ENCODE measurements at places on chromosomes 3 and 15.
A peak's percentile ranks its signal among the peaks of the same experiment; 100 is the strongest.

DNA sequence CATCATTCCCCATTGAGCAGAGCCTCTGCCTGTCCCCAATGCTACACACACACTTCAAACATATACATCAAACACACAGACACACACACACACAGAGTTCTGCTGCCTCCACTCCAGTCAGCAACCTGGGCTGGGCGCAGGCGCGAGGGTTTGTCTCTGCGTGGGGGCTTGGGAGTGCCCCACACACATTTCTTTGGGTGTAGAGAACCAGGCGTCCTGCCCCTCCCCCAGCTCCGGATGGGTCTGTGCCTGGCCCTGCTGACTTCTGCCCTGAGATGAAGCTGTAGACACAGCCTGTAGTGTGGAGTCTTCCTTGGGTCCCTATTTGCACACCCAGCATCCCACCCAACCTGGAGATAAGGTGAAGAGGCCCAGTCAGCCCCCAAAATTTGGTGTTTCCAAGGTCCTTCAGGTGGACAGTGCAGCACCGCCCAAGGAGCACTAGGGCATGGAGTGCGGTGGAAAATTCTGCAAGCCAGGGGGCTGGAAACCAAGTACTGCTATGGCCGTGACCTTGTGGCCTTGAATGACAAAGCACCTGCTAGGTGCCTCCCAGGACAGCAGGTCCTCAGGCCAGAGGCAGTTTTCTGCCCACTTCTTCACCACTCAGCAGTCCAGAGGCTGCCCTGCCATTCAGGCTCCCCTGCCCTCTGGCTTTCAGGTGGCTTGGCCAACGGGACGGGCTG lies 26.8 kb downstream of the FBXW12 start:
- DNase-seq = no peak

GRCh38 chr3:193080821-193081365 lies 160.1 kb upstream of the PLAAT1 start:
- DNase-seq = no peak

GRCh38 chr3:97821287-97821773 lies 481 bp upstream of the CRYBG3 start:
- no peak for DNase-seq

- DNase-seq = no peak
Measured at GRCh38 chr3:134373271-134374104, 759 bp downstream of the AMOTL2 start.

DNA sequence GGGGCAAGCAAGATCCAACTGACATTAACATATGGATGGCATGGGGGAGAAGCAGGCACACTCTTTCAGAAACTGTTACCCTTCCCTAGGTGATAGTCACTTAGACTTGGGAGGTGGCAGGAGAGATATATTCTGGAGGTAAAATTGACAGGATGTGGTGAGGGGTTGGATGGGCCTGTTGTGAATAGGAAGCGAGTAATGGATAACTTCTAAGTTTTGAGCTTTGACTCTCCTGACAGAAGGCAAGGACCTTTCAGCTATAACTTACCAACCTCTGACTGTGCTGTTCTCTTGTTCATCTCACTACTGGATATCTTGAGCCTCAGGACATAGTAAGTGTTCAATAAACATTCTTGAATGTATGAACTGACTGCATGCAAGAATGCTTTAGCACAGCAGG lies 1.9 kb upstream of the PDIA5 start:
- DNase-seq = no peak

DNA sequence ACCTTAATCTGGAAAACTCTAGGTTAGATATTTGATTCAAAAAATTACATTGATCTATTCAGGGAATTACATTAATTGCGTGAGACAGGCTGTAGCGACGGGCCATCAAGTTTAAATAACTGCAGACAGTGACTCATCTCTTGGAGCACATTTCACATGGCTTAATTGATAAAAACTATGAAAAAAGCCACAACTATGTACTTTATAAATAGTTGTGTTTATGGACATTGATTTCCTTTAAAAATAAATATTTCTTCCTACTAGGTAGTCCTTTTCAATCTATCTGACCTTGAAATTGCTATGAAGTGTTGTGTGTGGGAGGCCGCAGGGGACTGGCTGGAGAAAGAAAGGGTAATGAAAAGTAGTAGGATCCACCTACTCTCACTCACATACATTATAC lies 157.8 kb downstream of the IL1RAP start:
- DNase-seq = no peak

- no peak for DNase-seq
Measured at GRCh38 chr3:111621535-111621934, 26.4 kb upstream of the ZBED2 start.

DNA sequence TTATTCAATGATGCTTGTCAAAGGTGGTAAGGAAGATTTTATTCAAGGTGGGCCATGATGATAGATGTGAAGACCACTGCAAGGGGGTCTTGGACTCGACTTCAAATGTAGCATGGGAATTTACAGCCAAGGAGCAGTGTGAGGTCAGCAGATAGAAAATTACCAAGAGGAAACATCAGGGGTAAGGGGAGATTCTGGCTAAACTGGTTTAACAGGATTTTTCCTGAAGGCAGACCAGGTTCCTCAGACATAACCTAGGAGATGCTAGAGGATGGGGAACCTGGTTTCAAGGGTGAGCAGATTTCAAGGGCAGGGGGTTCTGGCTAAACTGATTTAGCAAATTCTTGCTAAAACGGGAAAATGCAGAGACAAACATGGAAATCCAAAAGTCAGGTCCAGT lies 464.9 kb downstream of the TAFA4 start:
- no peak for DNase-seq

DNA sequence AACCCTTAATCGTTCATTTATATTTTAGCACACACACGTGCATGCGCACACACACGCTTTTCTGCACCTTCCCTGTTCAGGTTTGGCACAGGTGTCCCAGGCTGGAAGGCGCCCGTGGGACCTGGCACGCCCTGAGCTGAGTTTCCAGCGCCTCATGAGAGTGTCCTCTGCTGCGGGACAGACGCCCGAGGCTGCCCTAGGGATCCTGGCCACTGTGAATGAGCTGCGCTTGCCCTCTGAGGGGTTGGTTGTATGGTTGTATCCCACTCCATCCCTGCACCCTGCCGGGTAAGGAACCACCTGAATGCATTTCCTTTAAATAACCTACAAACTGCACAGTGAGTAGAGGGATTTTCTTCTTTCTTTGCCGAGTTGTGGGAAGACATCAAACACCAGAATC lies 12.2 kb upstream of the MEX3B start:
- DNase-seq = no peak

DNA sequence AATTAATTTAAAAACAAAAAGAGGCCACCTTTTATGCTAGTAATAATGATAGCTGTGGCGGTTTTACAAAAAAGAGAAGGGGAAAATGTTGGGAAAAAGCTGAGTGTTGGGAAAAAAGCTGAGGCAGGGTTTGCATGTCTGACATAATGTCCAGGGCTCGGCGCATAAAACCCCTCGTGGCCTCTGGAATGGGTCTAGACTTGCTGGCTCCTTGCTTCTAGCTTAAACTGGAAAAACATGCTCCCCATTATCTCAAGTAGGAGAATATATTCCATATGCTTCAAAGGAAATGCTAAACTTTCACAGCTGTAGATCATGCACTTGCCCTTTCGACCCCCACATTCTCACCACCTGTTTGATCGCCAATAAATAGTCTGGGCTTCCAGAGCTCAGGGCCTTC lies 53.0 kb downstream of the CYP19A1 start:
- no peak for DNase-seq

DNA sequence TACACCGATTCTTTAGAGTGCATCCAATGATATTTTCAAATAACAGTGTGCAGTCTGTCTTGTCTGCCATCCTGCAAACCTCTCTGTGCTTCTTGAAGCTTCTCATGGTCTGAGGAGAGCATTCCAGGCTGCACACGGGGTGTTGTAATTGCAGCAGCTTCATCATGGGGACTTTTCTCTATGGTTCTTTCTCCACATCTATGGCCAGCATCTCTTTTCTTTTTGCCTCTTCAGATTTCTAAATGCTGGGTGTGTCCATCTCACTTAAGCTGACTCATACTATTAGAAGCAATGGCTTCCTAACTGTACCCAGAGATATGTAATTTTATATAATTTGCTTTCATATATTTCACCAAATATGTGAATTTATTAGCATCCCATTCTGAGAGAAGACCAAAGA lies 63.8 kb upstream of the EPHB3 start:
- DNase-seq = no peak

DNA sequence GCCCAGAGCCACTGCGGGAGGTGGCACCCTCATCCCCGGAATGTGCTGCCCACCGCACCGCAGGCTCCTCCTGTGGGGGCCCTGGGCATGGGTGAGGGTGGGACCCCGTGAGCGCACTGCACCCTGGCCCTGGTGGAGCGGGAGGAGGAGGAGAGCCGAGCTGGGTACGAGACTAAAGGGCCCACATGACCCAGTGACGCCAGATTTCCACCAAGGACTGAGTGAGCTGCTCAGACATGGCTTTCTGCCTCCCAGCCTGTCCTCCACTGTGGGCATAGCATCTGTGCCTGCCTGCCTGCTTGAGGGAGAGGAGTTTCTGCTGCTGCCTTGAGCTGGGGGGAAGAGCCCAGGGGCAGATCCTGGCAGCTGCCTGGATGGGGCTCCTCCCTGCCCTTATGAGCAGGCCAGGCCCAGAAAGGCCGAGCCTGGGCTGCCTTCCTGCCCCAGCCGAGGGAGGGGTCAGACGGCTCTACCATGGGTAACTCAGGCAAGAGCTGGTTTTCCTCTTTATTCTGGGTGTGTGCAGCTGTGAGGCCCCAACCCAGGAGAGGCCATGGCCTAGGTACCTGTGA lies 88.4 kb downstream of the VGLL4 start:
- no peak for DNase-seq

GRCh38 chr15:62453981-62454380 lies 288.9 kb upstream of the C2CD4B start:
- DNase-seq = no peak

GRCh38 chr3:101811875-101812274 lies 32.9 kb downstream of the NXPE3 start:
- no peak for DNase-seq

DNA sequence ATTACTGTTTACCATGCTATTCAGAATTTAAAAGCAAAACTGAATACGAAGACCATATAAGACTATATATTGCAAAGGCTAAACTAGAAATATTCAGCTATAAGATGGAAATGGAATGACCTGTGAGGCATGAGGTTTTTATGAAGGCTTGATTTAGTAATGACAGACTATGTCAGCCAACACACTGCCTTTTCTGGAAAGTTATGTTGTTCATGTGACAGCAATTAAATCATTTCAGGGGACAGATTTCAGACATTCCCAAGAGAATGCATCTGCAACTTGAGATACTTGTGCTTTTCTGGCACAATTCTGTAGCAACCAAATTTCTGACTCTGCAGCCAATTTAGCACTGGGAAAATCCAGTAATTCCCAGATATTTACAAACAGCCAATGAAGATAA lies 8.6 kb upstream of the GATM start:
- DNase-seq = no peak

DNA sequence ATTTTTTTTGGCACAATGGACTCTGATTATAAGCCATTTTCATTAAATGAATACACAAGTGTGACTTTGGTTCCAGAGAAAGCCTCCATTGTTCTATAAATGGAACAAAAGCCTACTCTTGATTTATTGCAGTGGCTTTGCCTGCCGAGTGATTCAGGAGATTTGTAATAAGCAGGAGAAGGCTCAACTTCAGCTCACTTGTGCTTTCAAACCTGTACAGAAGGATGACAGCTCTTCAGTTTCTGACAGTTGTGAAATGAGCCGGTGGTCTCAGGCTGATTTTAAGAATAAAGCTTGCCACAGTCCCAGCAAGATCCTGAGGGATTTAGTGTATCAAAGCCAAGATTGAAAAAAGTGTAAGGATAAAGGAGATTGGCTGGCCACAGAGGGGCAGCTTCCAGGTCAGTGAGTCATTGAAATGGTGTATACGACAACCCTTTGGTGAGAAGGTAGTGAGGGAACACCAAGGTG lies 438.8 kb upstream of the TGFBR2 start:
- no peak for DNase-seq

- peak; percentile 50 for DNase-seq
Measured at GRCh38 chr15:63971427-63971805, 74.9 kb downstream of the DAPK2 start.

DNA sequence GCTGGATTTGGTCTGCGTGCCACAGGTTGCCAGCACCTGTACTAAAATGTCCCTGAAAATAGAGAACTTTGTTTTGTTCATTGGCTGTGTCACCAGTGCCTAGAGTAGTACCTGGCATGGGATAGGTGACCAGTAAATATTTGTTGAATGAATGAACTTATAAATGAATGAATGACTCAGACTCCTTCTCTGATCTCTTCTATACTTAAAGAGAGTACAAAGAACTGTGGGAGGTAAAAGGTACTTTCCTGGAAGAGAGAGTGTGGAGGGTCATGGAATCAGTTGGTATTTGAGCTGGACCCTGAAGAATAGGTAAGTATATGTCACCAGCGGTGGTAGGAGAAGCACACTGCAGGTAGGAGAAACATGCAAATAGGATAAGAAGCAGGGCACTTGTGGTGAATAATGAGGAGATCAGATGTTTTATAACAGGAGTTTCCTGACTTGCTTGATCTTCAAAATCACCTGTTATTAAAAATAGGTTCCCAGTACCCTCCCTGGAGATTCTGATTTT lies 149.4 kb downstream of the LPP start:
- DNase-seq = no peak

DNA sequence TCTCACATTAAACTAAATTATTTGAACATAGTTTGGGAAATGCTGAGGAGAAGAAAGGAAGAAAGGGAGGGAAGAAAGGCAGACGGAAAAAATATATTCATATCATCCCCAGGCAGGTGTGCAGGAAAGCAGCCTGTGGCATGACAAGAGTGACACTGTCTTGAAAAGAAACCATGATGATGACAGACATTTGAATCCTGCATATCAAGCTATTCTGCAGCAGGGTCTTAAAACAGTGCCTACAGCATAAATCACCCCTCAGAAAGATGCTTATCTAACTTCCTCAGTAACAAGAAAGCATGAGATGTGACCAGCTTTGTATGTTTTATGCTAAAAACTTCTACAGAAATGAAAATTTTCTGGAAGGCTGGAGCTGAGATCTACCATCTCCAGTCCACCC lies 144.5 kb upstream of the GRM7 start:
- DNase-seq = no peak

- no peak for DNase-seq
Measured at GRCh38 chr3:56624725-56625124, 58.3 kb downstream of the TASOR start.

GRCh38 chr15:100900136-100900794 lies 18.9 kb upstream of the LRRK1 start:
- no peak for DNase-seq

- DNase-seq = peak; percentile 39
Measured at GRCh38 chr15:77821188-77821958, 188.7 kb upstream of the LINGO1 start.

GRCh38 chr3:185215873-185216606 lies 37.8 kb downstream of the EHHADH start:
- DNase-seq = no peak

- DNase-seq = no peak
Measured at GRCh38 chr3:191020730-191021396, 158.4 kb upstream of the GMNC start.

- no peak for DNase-seq
Measured at GRCh38 chr3:183490211-183490601, 61.8 kb upstream of the MCF2L2 start.

DNA sequence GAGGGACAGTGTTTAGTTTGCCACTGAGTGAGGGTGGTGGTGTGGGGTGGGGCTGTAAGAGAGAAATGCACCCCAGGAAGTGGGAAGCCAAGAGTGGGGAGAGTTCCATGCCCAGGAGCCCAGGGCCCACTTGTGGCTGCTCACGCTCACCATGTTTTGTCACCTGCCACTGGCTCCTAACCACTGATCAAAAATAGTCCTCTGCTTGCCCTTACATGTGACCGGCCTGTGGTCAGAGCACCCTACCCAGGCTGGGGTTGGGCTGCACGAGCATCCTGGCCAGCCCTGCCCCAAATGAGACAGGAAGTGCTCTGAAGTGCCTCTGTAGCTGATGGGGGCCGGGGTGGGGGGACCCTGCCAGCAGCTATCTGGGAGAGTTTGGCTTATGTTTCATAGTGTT lies 216.3 kb downstream of the RPLP1 start:
- peak; percentile 75 for DNase-seq

Measured in GM06990 (cell line).